Esophagus muscularis mucosa (tissue), 4 donors: ENCODE measurements at places on chromosomes 12 and 14. TPM values are rescaled to one million over a fixed set of nuclear protein-coding genes. Genes with fewer than 3 reads are reported as not detected.

GRCh38 chr14:64394977-64395633 is 7.0 kb downstream of the MTHFD1 start:
- no peaks in the 10 kb centered on the region for H3K36me3 ChIP-seq
- DNase-seq, result no peak
- H3K4me3 ChIP-seq, result no peak overlapping the region
- H3K4me1 ChIP-seq, result peaks cover 4% of the 10 kb centered on the region
- H3K27ac ChIP-seq, result no peak overlapping the region

GRCh38 chr12:99619389-99620158 is 28.0 kb upstream of the GARIN6 start:
- H3K27me3 ChIP-seq, result no peaks in the 10 kb centered on the region
- DNase-seq, result no peak
- no peak overlapping the region for H3K27ac ChIP-seq
- no peak overlapping the region for H3K4me3 ChIP-seq
- no peaks in the 10 kb centered on the region for H3K4me1 ChIP-seq

GRCh38 chr14:101464984-101465794 is 96.1 kb upstream of the DIO3 start:
- H3K27ac ChIP-seq, result no peak overlapping the region
- no peaks in the 10 kb centered on the region for H3K27me3 ChIP-seq
- H3K4me1 ChIP-seq, result no peaks in the 10 kb centered on the region
- no peak for DNase-seq

DNA sequence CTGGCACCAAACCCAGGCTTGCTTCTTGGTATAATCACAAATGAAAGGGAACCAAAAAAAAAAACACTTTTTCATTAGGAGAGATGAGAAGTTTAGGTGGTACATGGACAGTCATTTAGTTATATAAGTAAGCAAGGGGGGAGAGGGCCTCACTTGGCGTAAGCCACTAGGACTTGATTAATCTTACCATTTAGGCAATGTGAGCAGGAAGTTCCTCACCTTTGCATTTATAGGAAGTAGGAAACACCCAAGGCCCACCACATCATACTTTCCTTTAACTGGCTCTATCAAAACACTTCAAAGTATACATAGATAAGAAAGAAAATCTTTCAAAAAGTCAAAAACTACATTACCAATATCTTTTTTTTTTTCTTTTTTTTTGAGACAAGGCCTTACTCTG is 6.7 kb upstream of the RPS6KA5 start:
- no peak for DNase-seq
- H3K27me3 ChIP-seq, result no peaks in the 10 kb centered on the region
- no peak overlapping the region for H3K4me3 ChIP-seq
- H3K4me1 ChIP-seq, result peaks cover 43% of the 10 kb centered on the region
- no peaks in the 10 kb centered on the region for H3K36me3 ChIP-seq

DNA sequence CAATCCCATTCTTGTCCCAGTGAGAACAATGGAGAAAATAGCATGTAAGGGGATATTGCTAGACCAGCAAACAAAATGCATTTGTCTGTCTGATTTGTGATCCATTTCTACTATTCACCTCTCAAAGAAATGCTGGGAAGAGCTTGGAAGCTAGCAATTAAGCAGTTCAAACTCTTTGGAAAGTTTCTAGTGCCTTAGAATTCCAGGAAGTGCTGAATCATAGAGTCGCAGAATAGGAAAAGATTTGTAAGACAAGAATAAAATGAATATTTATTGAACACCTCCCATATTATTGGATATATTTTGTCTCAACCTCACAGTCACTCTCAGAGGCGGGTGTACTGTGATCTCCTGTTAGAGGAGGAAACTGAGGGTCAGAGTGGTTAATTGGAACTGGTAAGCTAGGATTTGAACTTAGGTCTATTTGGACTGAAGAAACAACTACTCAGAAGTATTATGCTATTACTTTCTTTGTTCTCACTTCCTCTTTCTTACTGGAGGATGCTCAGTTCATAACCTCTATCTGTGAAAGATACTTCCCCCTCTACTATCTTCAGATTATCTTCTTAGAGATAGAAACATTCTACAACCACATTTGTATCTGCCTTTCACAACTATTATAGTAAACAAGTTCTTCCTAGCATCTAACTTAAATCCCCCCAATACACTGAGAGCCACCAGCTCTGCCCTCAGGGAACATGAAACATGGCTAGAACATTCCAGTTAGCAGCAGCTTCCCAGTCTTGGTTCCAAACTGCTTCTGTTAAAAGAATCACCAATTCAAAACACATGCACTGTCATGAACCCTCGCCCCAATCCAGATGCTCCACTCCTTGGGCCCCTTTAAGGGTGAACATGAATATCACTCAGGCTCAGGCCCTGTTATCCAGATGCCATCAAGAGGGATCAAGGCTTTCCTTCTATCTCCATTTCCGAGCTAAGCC is 64.2 kb downstream of the DRAM1 start:
- no peak overlapping the region for H3K4me3 ChIP-seq
- H3K27ac ChIP-seq, result peak overlapping the region; percentile 7
- no peaks in the 10 kb centered on the region for H3K27me3 ChIP-seq
- no peak for DNase-seq
- peaks cover 32% of the 10 kb centered on the region for H3K4me1 ChIP-seq

DNA sequence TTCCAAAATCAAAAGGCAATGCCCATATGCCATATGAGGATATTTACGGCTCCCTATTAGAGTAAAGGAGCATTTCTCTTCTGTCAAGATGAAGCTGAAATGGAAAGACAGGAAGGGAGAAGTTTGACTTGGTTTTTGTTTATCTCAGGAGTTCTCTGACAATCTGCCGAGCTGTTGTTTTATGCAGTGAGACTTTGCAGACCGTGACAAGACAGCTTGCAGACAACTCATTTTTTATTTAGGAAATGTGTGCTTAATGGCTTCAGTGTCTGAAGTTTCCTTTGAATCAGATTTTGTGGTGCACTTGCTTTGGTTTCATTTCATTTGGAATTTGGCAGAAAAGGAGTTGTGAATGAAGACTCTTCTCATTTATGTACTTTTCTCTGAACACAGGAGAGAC is 145.4 kb downstream of the C12orf50 start:
- H3K27me3 ChIP-seq, result no peaks in the 10 kb centered on the region
- H3K27ac ChIP-seq, result no peak overlapping the region
- H3K36me3 ChIP-seq, result no peaks in the 10 kb centered on the region
- H3K4me3 ChIP-seq, result no peak overlapping the region
- no peak for DNase-seq

- no peak overlapping the region for H3K4me3 ChIP-seq
- H3K27ac ChIP-seq, result no peak overlapping the region
- H3K4me1 ChIP-seq, result peaks cover 40% of the 10 kb centered on the region
- H3K36me3 ChIP-seq, result no peaks in the 10 kb centered on the region
These were observed 9.9 kb downstream of the ETNK1 start for GRCh38 chr12:22634883-22635282.

DNA sequence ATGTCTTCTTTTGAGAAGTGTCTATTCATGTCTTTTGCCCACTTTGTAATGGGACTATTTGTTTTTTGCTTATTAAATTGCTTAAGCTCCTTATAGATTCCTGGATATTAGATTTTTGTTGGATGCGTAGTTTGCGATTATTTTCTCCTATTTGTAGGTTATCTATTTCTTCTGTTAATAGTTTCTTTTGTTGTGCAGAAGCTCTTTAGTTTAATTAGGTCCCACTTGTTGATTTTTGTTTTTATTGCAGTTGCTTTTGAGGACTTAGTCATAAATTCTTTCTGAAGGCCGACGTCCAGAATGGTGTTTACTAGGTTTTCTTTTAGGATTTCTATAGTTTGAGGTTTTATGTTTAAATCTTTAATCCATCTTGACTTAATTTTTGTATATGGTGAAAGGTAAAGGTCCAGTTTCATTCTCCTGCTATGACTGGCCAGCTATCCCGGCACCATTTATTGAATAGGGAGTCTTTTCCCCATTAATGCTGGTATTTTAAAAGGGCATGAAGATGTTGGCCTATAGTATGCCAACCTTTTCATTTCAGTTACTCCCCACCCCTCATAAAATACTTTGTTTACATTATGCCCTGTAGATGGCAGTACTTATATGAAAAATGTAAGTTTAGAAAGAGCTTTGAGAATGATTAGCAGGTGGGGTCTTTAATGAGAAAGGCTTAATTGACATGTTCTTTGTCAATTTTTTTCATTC is 62.9 kb upstream of the PSMA6 start:
- H3K4me3 ChIP-seq, result no peak overlapping the region
- H3K27ac ChIP-seq, result no peak overlapping the region

DNA sequence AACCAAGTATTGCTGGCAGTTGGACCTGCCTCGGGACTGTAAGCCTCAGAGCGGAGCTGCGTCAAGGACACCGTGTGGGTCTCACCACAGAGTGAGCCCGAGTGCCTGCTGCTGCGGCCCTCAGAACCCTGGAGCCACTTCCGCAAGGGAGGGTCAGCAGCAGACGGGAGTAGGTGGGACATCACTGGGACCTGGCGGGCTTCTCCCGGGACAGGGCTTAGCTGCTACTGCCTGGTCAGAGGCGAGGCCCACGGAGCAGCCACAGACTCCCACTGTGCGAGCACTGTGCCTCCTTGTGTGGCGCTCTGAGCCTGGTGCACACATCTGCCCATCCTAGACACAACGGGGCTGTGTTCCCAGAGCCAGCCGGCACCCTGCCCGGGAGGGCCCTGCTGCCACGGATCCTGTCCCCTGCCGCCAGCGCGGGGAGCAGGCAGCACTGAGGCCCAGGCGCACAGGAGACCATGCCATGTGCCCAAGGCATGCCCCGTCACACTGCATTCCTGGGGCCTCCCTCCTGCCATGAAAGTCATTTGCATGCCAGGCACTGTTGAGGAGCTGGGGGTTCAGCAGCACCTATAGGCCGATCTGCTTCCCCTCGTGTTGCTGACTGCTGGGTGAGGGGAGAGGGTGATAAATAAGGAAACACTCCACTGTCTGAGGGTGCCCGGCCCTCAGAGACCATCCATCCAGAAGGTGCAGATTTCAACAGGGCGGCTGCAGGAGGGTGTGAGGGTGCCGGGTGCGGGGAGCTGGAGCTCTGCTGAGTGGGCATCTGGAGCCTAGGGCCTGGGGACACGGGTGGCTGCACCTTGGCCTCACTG is 10.0 kb downstream of the HIP1R start:
- no peak for DNase-seq
- H3K36me3 ChIP-seq, result no peaks in the 10 kb centered on the region
- peak overlapping the region; percentile 13 for H3K27ac ChIP-seq
- H3K27me3 ChIP-seq, result no peaks in the 10 kb centered on the region
- peaks cover 42% of the 10 kb centered on the region for H3K4me1 ChIP-seq

DNA sequence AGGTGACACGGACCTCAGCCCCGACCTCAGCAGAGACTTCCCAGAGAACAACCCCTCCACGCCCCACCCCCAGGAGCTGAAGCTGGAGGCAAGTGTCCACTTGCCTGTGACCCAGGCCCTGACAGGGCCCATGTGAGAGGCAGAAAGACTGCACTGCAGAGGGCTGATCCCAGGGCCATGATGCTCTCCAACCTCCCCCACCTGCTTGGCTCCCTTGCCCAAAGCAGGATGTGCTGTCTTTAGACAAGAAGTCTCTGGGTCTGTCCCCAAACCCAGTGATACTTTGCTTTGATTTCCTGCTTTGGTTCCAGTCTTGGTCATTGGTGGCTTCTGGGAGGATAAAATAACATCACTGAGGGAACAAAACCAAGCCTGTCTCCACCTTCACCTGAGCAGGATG is 59.4 kb downstream of the BCL11B start:
- no peaks in the 10 kb centered on the region for H3K4me1 ChIP-seq
- no peak for DNase-seq
- H3K4me3 ChIP-seq, result no peak overlapping the region
- peaks cover 17% of the 10 kb centered on the region for H3K27me3 ChIP-seq
- H3K36me3 ChIP-seq, result no peaks in the 10 kb centered on the region

GRCh38 chr12:116861320-116861719 is 19.9 kb downstream of the HRK start:
- no peak overlapping the region for H3K27ac ChIP-seq
- no peak overlapping the region for H3K4me3 ChIP-seq
- H3K27me3 ChIP-seq, result no peaks in the 10 kb centered on the region

DNA sequence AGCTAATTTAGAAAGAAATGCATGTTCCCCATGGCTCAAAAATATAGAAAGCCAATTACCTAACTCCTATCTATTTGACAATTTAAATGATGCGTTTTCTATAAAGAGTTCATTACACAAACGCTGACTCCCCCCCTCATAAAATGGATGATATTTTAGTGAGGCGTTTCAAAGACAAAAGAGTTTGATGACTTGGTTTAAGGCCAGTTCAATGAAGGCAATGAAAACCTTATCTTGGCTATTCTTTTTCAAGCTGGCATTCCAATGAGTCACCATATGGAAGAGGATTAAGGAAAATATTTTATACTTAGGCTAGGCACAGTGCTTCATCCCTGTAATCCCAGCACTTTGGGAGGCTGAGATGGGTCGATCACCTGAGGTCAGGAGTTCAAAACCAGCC is 62.7 kb downstream of the HMGA2 start:
- DNase-seq, result no peak
- H3K27ac ChIP-seq, result no peak overlapping the region
- no peaks in the 10 kb centered on the region for H3K27me3 ChIP-seq
- no peaks in the 10 kb centered on the region for H3K36me3 ChIP-seq
- peaks cover 21% of the 10 kb centered on the region for H3K4me1 ChIP-seq

DNA sequence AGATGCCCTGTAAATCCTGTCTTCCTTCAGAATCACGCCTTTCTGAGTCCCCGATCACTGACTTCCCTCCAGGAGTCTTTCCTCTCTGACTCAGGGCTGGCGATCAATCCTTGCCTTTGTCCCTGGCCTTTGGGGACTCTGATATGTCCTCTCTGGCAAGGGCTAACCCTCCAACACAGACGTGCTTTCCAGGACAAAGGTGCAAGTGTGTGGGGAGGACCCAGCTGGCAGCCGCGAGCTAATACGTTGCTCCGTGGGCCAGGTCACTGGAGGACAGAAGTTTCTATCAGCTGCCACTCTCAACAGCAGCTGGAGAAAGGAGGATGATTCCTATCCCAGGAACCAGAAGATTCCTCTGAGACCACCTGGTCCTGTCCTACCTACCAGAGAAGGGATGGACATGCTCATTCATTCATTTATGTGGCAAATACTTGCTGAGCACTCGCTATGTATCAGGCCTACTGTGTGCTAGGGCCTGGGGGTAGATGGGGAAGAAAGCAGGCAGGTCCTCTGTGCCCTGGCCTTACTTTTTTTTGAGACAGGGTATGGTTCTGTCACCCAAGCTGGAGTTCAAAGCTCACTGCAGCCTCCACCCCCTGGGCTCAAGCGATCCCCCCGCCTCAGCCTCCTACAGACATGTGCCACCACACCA is 8.5 kb upstream of the SCARB1 start:
- H3K27ac ChIP-seq, result no peak overlapping the region
- no peaks in the 10 kb centered on the region for H3K36me3 ChIP-seq
- no peaks in the 10 kb centered on the region for H3K4me1 ChIP-seq
- H3K27me3 ChIP-seq, result no peaks in the 10 kb centered on the region
- H3K4me3 ChIP-seq, result no peak overlapping the region

GRCh38 chr12:58069268-58069963 is 128.0 kb downstream of the ATP23 start:
- no peaks in the 10 kb centered on the region for H3K4me1 ChIP-seq
- H3K4me3 ChIP-seq, result no peak overlapping the region
- no peaks in the 10 kb centered on the region for H3K27me3 ChIP-seq
- no peaks in the 10 kb centered on the region for H3K36me3 ChIP-seq
- no peak for DNase-seq

Gene LYZ
- total RNA-seq, result 8.8 TPM

Gene RASSF9
- total RNA-seq, result 2.6 TPM

Gene RHOJ
- 12.1 TPM for total RNA-seq

Gene PCED1B
- total RNA-seq, result 0.99 TPM

Gene DPPA3
- total RNA-seq, result not detected

Gene DPF3
- total RNA-seq, result 0.83 TPM

Gene SMIM41
- 2.1 TPM for total RNA-seq
